ENCODE measurements at places on chromosomes 2 and 18.

DNA sequence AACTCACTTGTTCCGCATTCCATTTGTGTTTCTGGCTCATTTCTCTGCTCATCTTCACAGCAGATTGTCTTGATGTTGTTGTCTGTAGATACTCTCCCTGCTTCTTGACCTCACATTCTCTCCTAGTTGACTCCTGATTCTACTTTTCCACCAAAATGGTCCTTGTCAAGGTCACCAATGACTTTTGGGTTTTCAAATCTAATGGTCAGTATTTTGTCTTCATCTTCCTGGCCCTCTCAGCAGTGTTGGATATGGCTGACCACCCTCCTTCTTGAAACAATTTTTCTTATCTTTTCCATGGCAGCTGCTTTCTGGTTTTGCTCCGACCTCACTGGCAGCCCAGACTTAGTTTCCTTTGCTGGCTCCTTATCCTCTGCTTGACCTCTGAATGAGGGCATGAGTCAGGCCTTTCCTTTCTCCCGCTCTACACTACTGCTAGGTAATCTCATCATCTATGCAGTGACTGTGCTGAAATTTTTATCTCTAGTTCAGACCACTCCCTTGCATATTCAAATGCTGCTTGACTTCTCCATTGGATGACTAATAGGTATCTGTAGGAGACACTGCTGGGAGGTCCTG, 386.6 kb upstream of the SPRED2 start:
- DNase-seq = no peak

GRCh38 chr2:84816426-84817026, 64.4 kb downstream of the TRABD2A start:
- DNase-seq = no peak

GRCh38 chr2:60556576-60557485, 3.4 kb upstream of the BCL11A start:
- DNase-seq = no peak

DNA sequence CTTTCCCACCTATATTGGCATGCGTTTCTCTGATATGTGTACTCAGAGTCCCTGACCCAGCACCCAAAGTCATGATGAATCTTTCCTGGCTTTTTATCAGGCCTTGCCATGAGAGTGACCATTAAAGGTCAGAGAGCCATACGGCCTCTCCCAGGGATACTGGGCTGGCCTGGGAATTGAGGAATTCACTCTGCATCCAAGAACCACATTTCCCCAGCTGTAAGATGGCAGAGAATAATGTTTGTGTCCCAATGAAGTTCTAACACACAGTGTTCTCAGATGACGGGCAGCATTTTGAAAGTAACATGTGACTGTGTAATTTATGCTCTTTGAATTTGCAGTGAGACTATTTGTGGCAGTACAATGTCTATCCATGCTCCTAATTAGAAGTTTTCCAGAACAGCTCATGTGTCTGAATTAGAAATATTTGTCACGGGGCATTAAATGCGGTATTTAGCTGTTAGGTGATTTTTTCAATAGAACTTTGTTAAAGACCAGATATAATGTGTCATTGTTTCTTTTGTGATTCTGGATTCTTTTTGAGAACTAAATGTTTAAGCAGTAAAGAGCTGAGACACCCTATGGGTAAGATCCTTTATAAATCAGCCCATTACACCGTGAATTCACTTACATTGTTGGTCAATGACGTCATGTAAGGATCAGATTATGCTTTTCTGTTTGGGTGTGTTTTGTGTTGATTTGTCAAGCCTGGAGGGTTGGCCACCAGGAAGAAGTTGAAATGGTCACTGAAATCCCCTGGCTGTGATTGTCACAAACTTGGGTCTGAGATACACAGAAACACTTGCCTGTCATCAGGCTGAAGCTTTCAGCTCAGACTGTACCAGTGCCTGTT, 7.3 kb upstream of the SLC3A1 start:
- DNase-seq = no peak

DNA sequence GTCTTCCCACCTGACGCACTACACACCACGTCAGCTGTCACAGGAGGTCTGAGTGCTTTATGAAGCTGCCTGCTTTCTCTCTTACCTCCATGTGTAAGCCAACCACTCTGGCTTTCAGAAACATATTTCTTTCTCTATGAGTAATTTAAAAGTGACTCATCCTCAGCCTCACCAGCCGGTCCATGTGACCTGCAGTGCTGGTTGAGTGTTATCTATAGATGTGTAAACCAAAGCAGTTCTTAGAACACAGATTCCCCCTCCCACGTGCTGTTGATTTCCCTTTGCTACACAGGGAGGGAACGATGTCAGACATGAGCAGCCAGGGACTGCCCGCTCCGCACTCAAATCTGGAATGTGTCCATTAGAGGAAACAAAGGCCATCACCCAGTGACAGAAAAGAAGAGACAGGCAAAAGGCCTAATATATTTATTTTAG, 157.8 kb downstream of the BCL2 start:
- peak; percentile 56 for DNase-seq

All from stimulated activated CD4-positive, alpha-beta T cell treated with anti-CD3 and anti-CD28 coated beads, Interleukin-15, amount 100 ng/mL, for 1 hour (primary cell).